Stimulated activated CD4-positive, alpha-beta T cell treated with anti-CD3 and anti-CD28 coated beads, Interleukin-12 subunit alpha, Interleukin-12 subunit beta, amount 100 ng/mL, for 24 hours (primary cell): ENCODE measurements at places on chromosomes 3 and 15.

DNA sequence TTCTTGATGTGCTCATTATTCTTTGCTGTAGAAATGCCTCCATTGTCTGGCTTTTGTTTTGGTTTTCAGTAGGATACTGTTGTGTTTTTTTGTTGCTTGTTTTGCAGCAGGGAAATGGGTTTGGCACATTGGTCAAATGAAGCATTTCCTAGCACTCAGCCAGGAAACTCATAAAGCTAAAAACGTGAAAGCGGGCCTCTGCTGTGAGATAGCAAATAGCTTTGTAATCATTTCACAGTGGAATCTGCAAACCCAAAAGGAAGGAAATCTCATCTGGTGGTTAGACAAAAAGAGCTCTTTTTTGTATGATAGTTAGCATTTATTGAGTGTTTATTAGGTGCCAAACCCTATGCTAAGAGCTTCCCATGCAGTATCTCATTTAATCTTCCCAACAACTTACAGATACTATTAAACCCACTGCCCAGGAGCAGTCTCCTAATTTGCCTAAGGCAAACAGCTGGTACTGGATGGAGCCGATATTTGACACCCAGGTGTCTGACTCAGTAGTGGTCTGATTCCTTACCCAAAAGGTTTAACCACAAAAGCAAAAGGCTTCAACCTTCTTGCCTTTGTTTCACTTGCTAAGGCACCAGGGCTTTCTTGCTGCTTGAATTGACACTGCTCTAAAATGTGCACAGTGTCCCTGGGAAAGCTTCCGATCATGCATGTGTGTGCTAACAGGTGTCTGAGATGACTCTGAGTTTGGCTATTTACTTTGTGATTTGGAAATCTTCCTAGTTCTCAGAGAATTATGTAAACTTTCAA, 527.9 kb upstream of the MDFIC2 start:
- DNase-seq, result no peak

- DNase-seq, result no peak
Observed at GRCh38 chr3:76024640-76025039, 239.3 kb upstream of the ZNF717 start.

- DNase-seq, result no peak
Observed at GRCh38 chr3:32200992-32201758, 37.3 kb upstream of the CMTM8 start.

DNA sequence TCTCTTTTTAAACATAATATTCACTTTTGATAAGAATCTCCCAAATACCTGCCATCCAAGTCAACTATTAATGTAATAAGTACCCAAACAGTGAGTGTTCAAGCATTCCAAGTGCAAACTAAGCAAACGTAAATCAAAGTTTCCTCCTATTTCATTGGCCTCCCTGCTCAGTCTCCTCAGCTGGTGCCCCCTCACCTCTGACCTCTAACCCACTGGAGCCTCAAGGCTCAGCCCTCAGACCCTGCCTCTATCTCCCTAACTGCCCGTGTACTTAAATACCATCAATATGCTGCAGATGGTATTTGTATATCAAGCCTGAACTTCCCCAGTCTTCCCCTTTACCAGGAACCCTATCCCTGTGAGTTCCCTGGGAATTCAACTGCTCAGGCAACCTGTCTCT, 31.8 kb downstream of the CHSY1 start:
- no peak for DNase-seq

DNA sequence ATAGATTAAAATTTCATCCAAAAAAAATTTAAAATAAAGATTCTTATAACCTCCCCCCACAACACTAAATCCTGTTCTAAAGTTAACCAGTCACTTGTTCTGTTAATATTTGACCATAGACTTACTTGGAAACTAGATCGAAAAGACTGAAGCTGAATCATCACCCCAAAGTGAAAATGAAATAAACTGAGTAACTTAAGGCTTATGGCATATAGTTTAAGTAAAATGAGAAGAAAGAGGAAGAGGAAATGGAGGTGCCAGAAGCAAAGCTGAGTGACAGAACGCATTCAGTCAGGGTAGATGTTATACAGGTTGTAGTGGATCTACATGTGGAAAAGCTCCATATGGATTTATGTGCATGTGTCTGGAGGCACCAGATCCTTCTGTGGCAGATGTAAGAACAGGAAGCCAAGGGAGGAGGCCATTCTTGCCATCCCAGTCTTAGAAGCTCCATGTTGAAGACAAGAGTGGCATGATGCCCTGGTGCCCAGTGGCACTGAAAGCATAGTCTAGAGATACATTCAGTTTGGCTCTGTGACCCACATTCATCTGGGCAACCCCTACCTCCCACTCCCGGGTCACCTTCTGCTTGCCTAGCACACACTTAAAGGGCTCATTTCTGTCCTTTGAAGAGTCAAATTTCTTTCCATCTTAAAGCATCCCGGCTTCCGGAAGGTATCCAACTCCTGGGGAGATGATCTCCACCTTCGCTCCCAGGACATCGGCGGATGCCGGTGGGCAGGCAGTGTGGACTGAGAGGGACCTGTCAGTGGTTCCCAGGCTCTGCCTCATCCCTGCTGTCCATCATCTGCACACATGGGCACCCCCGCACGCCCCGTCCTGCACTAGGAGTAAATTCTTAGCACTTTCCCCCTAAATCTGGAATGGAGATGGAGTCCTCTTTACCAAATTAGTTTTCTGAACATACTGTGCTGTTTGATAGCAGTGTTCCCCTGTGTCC, 90.8 kb downstream of the NEO1 start:
- DNase-seq, result no peak

DNA sequence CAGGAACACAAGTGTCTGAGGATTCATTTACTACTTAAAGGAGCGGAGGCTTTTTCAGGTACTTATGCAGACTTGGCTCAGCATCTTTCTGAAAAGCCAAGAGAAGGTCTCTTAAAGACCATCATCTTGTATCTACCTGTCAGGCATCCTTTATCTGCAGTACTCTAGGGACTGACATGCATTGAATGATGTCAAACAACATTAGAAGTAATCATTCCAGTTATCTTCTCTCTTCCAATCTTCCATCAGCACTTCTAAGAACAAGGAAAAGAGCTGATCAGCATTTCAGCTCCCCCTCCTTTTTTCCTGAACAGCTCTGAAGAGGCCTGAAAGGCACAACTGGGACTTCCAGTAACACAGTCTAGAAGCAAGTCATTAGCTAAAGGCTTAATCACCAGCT, 214.8 kb downstream of the KCNH8 start:
- no peak for DNase-seq

GRCh38 chr3:86418861-86419260, 572.1 kb downstream of the VGLL3 start:
- no peak for DNase-seq

DNA sequence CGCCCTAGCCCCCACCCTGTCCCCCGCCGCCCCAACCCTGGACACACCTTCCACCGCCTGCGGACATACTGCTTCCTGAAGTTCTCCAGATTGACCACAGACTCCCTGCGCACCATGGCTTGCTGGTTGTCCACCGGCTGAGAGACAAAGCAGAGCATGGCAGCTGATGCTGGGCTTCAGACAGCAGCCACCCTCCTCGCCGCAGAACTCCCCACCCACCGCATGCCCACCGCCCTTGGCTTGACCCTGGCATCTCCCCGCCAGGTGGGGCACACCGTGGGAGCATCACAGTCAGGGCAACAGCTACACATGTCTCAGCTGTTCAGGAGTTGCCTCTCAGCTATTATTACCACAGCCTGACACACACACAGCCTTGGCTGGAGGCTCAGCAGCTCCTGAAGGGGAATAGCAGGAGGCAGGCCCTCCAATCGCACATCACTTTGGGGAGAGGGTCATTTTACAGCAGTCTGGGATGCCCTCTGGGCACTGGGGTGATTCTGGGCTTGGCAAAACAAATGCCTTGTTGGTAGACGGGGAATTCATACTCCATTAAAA, 78.4 kb upstream of the HERC1 start:
- no peak for DNase-seq

DNA sequence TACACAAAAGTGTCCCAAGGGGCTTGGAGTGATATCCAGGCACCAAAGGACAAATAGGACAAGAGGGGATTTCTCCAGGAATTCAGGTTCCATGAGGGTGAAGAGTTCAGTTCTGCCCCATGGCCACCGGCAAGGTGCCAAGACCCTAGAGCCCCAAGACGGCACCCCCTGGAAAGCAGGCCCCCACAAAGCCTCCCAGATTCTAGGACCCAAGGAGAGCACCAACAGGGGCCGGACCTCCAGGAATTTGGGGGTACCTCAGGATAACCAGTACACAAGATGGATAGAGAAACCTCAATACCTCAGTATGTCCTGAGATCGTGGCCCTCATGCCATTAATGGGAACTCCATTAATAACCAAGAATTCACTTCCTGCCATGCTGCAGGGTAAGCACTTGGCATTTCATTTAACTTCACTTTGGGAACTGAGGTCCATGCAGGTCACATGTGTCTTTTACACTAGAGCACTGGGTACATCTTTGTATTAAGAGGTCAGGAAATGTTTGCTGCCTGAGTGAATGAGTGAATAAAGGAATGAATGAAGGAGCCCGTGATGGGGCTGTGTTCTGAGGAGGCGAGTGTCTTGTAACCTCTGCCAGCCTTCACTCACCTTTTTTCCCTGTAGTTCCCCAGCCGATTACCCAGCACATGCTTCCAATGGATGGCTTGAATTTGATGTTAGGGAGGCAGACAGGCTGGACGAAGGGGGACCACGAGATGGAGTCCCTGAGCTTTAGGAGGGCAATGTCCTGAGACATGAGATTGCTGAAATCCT, 15.5 kb upstream of the PRSS50 start:
- no peak for DNase-seq

- DNase-seq, result no peak
Observed at GRCh38 chr3:187066228-187066995, 72.9 kb downstream of the RPL39L start.

GRCh38 chr3:61559136-61559731, 2.1 kb upstream of the PTPRG start:
- DNase-seq, result no peak

GRCh38 chr3:100634493-100635272, 25.3 kb downstream of the ADGRG7 start:
- DNase-seq, result peak; percentile 4

GRCh38 chr15:32730677-32731654, 13.2 kb downstream of the GREM1 start:
- DNase-seq, result no peak

DNA sequence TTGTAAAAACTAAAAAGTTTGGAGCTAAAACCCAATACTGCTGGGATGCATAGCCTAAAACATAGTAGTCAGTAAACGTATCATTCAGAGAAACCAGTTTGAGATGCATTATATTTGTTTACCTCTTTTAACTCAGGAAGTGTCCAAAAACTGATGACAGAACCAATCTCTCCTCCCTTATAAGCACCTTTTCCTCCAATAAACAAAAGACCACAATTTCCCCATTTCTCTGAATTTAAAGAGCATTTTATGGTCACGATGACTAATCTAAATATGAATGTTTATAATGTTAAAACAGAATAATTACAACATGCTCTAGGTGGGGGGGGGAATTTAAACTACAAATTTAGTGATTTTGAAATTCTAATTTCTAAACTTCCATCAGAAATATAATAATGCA, 58.5 kb downstream of the CEP63 start:
- no peak for DNase-seq

DNA sequence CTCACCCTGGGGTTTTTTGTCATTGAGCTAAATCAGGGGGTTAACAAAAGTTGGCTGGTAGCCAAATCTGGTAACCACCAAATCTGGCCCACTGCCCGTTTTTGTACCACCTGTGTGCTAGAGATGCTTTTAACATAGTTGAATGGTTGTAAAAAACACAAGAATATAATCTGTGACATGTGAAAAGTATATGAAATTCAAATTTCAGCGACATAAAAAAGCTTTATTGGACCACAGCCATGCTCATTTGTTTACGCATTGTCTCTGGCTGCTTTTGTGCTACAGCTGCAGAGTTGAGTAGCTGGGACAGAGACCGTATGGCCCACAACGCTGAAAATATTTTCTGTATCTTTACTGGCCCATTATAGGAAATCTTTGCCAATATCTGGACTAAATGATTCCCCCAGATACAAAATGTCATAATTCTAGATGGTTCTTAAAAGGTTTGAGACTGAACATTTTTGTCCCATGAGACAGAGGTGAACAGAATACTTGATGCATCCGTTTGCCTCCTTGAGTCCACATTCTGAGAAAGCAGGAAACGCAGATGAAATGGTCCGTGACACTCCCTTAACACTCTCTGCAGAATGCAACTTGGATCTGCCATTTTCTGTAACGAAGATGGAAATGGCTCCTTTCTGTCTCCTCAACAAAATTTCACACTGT, 120.9 kb upstream of the PDZRN3 start:
- DNase-seq, result no peak

DNA sequence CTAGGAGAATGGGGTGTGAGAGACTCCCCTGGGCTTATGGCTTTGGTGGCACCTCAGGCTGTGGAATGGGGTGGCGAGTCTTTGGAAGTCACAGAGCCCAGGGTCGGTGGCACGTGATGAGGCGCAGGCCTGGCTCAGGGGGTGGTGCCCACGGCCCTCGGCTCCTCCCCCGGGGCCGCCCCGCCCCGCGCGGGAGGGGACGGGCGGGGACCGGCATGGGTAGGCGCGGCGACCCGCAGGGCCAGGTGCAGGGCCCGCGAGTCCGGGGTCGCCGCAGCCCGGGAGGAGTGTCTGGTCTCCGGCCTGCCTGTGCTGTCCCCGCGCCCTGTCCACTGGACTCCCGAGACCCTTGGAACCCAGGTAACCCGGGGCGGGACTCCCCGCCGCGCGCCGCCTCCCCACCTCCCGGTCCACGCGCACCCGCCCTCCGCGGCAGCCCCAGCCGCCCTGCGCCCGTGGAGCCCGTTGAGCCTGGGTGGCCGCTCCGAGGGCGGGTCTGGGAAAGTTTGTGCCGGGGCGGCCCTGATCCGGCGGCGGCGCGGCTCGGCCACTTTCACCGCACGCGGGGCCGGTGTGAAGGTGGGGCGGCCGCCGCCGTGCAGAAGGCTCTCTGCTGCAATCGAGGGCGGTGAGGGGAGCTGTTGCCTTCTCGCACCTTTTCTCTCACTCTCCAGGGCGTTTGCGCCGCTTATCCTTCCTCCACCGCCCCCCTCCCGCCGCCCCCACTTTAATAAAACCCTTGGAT, at the start of gene PAQR5:
Gene PAQR5 (plus strand): TSS at position 216 of the 745 bp plus-strand sequence. CDS start 61,169 bp downstream, outside the sequence.
- DNase-seq, result no peak
